Stimulated activated CD4-positive, alpha-beta T cell treated with anti-CD3 and anti-CD28 coated beads, Interleukin-1b, Interleukin-23, amount 100 ng/mL, for 1 hour (primary cell): ENCODE measurements at places on chromosomes 11 and 22.

GRCh38 chr22:42991010-42991651, 23.8 kb downstream of the PACSIN2 start:
- no peak for DNase-seq

DNA sequence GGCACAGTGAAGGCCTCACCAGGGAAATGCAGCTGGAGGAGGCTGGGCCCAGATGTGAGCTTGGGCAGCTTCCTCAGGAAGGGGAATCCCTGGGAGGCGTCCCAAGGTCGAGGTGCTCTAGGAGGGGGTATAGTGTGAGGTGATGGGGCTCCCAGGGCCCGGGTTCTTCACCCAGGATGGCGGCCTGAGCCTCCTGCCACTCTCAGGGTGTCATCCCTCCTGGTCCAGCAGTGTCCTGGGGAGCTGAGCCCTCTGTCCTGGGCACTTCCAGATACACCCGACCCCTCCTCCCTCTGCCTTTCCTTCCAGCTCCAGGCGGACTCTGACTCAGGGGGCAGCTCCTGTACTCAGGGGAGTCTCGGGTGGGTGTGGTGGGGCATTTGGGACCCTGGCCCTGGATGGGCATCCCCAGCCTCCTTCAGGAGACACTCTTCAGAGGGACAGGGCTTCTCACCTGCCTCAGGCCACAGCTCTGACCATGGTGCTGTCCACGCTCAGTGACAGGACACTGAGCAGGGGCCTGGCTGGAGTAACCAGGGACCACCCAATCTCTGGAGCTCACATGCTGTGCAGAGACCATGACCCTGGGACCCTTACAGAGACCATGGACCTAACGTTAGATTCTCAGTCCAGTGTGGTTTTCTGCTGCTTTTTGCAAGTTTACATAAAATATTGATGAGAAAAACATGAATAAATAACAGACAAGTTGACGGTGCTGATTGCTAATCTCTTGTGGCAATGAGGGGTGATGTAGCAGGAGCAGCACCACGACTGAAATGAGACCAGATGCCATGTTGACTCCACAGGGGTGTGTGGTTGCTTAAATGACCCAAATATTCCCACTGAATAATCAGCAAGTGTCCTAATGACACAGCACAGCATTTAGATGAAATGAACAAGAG, 101.9 kb downstream of the GGTLC2 start:
- no peak for DNase-seq

- no peak for DNase-seq
Measured at GRCh38 chr22:19002684-19003038, 66.6 kb upstream of the PRODH start.

DNA sequence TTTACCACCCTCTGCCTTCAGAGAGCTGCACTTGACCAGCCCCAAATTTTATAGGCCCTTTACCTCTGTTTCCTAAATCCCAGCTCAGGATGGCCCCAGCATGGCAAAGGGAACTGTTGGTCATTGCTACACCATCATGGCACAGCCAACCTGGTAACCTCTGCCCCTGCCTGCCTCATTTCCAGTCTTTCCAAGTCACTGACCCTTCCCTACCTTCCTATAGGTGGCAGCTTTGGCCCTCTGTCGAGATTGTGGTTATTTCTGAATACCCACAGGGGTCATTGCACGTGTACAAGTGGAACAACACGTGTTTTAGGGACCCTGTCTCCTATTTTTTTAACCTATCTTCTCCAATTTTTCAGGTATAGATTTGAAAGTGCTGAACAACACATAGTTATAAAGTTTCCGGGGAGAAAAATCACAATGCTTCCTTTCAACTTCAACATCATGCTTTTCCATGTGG, 2.8 kb downstream of the GALNT18 start:
- no peak for DNase-seq

DNA sequence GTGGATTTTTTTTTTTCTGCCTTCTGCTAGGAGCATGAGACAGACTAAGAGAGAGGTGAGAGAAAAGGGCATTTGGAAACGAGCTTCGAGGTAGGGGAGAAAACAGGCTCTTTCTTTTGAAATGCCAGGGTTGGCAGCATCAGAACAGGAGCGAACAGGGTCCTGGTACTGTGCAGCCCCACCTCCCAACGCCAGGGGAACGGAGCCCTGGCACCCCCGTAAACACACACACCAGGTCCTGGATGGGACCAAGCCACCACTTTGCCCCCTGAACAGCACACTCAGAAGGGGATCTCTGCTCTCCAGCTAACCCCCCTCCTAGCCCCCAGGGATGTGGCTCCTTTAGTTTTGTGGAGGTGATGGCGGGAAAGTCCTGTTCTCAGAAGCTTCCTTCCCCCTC, 127.1 kb downstream of the CTTN start:
- DNase-seq = no peak

- DNase-seq = no peak
Measured at GRCh38 chr11:77249427-77249826, 52.1 kb downstream of the GDPD4 start.

- DNase-seq = no peak
Measured at GRCh38 chr11:128807909-128808308, 59.2 kb downstream of the KCNJ1 start.

- DNase-seq = no peak
Measured at GRCh38 chr11:17238377-17238776, 30.6 kb upstream of the PIK3C2A start.

- DNase-seq = no peak
Measured at GRCh38 chr22:20408891-20409290, 14.9 kb downstream of the ZNF74 start.

- no peak for DNase-seq
Measured at GRCh38 chr11:107844041-107844440, 14.5 kb downstream of the SLC35F2 start.

- no peak for DNase-seq
Measured at GRCh38 chr11:123194337-123195187, 486 bp downstream of the CLMP start.

DNA sequence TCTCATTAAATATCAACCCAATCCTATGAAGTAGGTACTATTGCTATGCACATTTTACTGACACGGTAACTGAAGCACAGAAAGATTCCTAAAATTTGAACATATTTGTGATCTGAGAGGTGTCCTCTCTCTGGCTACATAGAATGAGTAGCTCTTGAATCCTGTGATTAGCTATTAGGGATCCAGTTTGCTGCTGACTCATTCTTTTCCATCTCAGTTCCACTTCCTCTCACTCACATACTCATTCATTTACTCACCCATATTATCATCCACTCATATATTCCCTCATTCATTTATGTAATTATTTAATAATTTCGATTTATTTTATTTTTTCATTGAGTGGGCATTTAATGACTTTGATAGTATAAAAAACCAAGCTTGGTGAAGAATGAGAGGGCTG, 42.7 kb downstream of the OR5B17 start:
- DNase-seq = no peak

DNA sequence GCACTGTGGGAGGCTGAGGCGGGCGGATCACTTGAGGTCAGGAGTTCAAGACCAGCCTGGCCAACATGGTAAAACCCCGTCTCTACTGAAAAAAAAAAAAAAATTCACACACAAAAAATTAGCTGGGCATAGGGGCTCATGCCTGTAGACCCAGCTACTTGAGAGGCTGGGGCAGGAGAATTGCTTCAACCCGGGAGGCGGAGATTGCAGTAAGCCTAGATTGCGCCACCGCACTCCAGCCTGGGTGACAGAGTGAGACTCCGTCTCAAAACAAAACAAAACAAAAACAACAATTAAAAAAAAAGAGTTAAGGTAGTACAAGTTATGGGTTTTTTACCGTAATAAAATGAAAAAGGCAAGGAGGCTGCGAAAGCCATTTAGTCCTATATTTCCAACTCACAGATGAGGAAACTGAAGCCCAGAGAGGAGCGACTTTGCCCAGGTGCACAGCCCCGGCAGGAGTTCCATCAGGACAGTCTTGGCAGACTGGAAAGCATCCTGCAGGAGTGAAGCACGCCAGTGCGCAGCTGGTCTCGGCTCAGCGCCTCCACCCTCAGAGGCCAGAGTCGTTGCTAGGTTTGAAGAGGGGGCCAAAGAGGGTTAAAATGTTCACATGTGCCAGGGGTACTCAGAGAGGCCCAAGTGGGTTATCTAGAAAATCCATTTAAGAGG, 3.8 kb upstream of the FADS3 start:
- DNase-seq = no peak

- DNase-seq = no peak
Measured at GRCh38 chr11:15972838-15973237, 383.5 kb downstream of the SOX6 start.

DNA sequence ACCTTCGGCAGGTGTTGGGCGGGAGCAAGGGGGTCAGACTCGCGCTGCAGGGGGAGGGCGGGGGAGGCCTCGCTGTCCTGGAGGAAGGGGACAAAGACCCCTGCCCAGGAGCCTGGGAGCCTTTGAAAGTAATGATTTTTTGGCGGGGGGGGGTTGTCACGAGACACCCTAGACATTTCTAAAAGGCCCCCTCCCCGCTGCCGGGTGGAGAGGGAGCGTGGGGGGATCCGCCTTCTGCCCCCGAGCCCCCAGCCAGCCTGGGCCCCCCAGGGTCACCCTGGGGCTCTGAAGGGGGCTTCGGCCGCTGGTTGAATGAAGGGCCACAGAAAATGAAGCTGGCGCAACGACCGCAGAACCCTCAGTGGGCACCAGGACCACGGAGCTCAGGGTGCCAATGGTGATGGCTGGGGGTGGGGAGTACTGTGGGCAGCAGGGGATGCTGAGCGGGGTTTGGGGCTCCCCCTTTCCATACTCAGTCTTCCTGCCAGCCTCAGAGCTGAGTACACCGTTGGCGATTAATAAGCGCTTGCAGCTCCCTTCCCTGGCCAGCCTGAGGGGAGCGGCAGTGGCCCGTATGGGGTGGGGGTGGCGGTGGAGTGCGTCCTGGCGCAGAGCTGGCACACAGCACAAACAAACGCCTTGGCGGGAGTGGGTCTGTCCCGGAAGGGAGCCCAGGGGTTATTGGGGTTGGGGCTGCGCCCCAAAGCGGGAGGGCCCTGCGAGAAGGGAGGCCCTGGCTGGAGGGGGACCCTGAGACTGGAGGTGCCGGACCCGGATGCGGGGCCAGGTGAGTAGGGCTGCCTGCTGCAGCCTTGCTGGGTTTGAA, 1.2 kb upstream of the DUSP8 start:
- no peak for DNase-seq

GRCh38 chr22:36874736-36875135, 13.9 kb downstream of the NCF4 start:
- DNase-seq = no peak

DNA sequence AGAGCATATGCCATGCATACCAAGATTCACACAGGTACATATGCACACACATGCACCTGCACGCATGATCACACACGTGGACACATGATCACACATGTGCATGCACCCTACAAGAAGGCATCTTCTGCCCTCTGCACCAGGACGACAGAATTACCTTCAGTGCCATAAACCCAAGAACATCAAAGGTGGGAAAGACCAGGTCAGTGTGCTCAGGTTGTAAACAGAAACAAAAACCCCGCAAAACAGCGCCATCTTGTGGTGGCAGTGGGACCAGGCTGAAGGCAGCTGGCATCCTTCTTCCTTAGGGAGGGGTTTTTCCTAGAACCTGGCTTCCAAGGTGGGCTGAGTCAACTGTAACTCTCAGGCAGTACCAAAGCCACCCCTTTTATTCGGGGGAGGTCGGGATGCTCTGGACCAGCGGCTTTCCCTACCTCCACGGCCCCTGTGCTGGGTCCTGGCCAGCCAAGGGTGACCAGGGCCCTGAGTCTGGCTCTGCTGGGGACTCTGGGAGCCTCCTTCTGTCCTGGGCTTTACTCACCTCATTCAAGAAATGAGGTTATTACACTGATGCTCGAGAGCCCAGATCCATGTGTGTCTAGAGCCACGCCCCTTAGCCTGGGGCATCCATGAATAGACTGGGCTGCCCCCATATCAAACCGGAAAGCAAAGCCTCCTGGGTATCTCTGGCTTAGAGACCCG, 69.4 kb upstream of the FGF3 start:
- peak; percentile 21 for DNase-seq

GRCh38 chr11:69437876-69438205, 43.6 kb upstream of the LINC01488 start:
- no peak for DNase-seq

GRCh38 chr11:130141561-130142341, 17.8 kb upstream of the ST14 start:
- DNase-seq = no peak

GRCh38 chr11:127733552-127733951, 733.0 kb upstream of the KIRREL3 start:
- DNase-seq = no peak

DNA sequence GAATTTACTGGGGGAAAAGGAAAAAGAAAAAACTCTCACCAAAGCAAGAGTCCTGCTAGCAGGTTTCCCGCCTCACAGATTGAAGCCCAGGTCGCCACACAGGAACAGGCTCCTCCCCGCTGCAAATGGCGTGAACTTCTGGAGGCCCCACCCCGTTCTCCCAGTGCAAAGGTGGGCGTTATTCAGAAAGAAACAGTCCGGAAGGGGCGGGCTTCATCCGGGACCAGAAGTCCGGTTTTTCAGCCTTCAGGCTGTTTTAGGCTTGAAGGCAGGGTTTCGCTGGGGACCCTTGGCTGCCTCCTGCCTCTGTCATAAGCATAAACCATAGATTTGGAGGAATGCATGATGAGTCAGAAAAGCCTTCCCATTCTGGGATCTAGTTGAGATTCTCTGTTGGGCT, 148.3 kb upstream of the POU2AF2 start:
- DNase-seq = no peak

DNA sequence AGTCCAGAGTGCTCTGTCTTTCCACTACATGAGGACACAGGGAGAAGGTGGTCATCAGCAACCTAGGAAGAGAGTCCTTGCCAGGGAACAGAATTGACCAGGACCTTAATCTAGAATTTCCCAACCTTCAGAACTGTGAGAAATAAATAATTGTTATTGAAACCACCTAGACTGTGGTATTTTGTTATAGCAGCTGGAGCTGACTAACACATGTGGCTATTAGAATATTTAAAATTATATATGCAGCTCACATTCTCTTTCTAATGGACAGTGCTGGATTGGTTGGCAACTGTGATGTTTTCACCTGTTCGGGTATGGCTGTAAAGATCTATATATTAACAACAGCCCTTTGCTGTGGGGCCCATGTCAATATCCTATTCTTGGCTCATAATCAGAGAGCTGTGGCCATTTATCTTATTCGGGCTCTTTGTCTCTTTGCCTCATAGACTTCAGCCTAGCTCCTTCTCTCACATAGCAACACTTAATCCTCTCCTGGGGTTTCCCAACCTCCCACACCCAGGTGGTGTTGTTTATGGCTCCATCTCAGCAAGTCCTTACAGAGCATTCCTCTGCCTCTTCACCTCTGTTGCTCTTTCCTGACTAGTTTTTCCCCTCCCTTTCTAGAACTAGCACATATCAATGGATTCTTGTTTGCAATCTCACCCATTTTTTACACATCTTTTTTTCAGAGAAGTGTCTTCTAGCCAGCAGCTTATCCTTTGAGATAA, 46.4 kb upstream of the AMOTL1 start:
- DNase-seq = no peak

GRCh38 chr11:14873632-14874031, 18.4 kb downstream of the CYP2R1 start:
- DNase-seq = no peak
